Stimulated activated naive CD8-positive, alpha-beta T cell treated with anti-CD3 and anti-CD28 coated beads, Interleukin-15, Interleukin-2, amounts not matched to agents 100 U/mL and 50 U/mL, for 24 hours (primary cell): ENCODE measurements at places on chromosomes 16 and 17.

GRCh38 chr17:67456889-67457288, 79.8 kb downstream of the PITPNC1 start:
- DNase-seq = no peak

DNA sequence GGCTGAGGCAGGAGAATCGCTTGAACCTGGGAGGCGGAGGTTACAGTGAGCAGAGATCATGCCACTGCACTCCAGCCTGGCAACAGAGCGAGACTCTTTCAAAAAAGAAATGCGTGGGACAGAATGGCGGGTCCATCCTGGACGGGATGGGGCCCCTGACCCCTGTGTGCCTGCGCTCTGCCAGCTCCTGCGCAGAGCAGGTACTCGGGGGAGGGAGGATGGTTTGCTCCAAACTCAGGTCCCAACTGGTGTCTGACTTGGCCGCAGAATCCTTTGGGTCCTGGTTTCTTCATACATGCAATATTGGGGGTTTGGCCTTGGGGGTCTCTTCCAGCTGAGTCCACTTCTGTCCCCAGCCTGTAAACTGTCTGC, 10.4 kb downstream of the CHMP6 start:
- DNase-seq = no peak

DNA sequence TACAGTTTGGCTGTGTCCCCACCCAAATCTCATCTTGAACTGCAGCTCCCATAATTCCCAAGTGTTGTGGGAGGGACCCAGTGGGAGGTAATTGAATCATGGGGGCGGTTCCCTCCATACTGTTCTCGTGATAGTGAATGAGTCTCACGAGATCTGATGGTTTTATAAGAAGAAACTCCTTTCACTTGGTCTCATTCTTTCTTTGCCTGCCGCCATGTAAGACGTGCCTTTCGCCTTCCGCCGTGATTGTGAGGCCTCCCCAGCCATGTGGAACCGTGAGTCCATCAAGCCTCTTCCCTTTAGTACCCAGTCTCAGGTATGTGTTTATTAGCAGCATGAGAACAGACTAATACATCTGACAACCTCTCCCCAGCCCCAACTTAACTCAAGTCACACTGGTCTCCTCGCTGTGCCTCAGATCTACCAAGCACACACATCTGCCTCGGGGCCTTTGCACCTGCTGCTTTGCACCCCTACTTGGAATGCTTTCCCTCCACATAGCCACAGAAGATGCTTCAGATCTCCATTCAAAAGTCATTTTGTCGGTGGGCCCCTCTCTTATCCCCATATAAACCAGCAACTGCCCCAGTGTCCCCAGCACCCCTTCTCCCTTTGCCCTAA, 74.4 kb downstream of the RPH3AL start:
- no peak for DNase-seq

GRCh38 chr16:62392698-62393097, 356.5 kb upstream of the CDH8 start:
- no peak for DNase-seq

DNA sequence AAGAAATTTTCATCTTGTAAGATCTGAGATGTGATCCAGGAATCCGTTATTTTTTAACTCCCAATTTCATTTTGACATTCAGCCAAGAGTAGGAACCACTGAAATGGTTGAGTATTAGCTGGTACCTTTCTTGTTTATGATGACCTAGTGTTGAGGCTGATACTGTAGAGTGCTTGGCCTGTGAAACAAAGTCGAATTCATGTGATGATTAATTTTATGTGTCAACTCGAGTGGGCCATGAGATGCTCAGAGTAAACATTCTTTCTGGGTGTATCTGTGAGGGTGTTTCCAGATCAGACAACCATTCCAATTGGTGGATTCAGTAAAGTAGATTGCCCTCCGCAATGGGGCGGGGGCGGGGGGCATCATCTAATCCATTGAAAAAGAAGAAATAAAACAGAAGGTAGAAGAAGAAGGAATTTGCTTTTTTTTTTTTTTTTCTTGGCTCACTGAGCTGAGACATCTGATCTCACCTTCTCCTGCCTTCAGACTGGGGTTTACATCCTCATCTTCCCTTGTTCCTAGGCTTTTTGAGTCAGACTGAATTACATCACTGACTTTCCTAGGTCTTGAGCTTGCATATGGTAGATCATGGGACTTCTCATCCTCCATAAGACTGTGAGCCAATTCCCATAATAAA, 264.6 kb upstream of the KCNJ16 start:
- DNase-seq = no peak

GRCh38 chr17:11293480-11293879, 52.5 kb downstream of the SHISA6 start:
- DNase-seq = no peak

- peak; percentile 22 for DNase-seq
These were observed 70.5 kb downstream of the RBBP6 start for GRCh38 chr16:24609740-24610415.

DNA sequence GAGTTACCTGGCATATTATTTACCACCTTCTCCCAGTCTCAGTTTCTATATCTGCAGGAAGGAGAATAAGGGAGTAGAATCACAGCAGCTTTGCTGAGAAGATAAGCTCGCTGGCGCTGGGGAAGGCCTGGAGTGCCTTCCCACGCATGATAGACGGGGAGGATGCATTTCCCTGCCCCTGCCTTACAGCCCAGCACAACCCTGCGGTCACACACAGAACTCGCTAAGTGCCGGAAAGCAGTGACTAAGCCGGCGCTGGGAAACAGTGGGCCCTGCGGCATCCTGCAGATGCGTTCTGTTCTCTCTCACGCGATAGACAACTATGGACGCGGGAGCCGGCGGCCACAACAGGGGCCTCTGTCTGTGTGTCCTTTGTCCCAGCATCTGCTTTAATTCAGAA, 4.8 kb downstream of the CA5A start:
- DNase-seq = no peak

GRCh38 chr17:77602883-77603640, 355.4 kb upstream of the TNRC6C start:
- DNase-seq = no peak

DNA sequence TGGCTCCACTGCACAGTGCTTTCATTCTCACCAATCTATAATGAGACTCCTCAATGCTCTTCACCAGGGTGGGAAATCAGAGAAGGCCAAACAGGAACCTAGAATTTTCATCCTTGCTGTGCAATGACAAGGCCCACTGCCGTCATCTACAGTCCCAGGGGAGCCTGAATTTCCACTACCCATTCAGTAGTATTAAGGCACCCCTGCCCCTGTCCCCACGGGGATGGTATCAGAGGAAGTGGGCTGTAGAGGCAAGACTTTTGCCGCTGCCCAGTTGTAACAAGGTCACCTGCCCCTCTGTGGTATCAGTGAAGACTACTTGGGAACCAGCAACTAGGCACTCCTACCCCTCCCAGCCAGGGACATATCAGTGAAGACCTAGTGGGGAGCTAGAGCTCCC, 104.5 kb downstream of the C16orf78 start:
- no peak for DNase-seq

DNA sequence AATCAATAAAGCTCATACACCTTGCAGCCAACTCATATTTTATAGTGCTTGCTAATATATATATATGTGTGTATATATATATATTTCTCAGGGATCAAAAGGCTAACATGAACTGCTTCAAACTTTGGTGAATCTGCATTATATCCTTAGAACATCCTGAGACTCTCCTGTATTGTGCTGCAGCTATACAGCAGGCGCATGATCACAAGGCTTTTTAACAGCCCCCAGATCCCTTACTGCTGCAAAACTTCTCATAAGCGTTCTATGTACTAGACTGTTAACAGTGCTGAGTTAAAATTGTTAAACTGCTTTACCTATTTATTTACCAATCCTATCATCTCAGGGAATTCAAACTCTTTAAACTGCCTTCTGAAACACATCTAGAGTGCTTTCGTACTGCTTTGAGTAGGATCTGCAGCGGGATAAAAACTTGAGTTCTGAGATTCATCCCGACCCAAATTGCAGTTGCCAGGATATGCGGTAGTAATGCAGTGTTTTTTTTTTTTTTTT, 1.3 kb downstream of the GPATCH8 start:
- no peak for DNase-seq

DNA sequence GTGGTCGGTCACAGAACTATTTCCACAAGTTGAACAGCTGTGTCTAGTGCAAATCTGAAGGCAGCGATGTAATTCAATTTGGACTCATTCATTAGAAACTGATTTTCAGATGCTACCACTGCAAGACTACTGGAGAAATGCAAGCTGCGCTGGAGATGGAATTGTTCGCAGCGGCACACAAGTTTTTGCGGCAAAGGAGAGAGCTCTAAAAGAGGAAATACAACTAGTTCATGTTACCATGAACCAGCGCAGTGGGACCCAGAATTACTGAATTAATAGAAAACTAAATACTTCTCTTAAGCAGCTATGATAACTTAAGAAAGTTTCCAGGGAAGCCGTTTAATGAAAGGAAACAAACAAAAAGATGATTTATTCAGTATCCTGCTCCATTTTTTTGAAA, 1.9 kb downstream of the CREBBP start:
- DNase-seq = no peak

- no peak for DNase-seq
These were observed 83.3 kb downstream of the C16orf95 start for GRCh38 chr16:87233928-87234327.

DNA sequence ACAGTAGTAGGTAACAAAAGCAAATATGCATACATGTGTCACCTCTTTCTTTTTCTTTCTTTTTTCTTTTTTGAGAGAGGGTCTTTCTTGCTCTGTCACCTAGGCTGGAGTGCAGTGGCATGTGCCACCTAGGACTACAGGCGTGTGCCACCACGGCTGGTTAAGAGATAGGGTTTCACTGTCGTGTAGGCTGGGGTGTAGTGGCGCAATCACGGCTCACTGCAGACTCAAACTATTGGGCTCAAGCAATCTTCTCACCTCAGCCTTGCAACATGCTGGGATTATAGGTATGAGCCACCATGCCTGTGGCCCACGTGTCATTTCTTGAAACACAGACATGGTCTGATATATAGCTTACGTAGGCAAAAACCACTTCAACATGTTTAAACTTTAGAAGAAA, 397.7 kb upstream of the PMFBP1 start:
- DNase-seq = no peak

- DNase-seq = no peak
These were observed 14.0 kb upstream of the RFWD3 start for GRCh38 chr16:74680681-74681080.

GRCh38 chr17:50721194-50722010, 2.0 kb downstream of the LUC7L3 start:
- no peak for DNase-seq

DNA sequence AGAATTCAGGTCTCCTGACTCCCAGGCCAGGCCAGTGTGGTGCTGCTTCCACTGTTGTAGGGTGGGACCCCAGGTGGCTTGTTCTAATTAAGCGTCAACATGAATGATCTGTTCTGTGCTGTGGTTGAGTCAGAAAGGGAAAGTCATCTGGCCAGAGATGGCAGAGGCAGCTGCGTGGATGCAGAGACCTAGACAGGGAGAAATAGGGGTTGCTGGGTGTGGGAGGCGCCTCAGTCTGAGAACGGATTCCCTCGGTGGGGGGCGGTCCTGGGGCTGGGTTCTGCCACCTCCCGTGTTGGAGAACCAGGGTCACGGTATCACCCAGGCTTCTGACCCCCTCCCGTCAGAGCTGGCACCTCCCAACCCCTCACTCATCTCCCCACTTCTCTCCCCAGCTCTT, 5.6 kb downstream of the FBRS start:
- DNase-seq = no peak

DNA sequence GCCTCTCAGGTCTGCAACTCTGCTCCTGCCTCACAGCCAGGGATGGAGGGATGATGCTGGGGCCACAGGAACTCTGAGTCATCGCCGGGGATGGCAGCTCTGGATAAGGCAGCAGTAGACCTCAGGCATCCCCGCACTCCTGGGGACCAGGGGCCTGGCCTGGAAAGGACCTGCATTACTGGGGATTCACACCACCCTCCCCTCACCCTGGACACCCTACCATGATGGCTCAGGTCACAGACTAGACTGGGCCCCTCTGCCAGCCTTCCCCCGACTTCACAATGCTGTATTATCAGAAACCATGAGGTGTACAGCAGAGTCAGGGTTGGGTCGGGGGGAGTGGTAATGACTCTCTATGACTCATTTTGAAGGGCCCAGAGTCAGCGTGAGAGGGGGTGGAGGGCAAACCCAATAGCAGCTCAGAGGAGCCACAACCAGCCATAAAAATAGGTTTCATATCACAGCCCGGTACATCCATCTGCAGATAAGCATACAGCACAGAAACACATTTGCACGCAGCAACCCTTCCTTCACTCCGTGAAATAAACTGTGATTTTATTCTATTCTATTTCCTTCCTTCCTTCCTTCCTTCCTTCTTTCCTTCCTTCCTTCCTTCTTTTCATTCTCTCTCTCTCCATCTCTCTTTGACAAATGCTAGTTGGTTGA, 28.8 kb downstream of the DYNLRB2 start:
- peak; percentile 78 for DNase-seq

DNA sequence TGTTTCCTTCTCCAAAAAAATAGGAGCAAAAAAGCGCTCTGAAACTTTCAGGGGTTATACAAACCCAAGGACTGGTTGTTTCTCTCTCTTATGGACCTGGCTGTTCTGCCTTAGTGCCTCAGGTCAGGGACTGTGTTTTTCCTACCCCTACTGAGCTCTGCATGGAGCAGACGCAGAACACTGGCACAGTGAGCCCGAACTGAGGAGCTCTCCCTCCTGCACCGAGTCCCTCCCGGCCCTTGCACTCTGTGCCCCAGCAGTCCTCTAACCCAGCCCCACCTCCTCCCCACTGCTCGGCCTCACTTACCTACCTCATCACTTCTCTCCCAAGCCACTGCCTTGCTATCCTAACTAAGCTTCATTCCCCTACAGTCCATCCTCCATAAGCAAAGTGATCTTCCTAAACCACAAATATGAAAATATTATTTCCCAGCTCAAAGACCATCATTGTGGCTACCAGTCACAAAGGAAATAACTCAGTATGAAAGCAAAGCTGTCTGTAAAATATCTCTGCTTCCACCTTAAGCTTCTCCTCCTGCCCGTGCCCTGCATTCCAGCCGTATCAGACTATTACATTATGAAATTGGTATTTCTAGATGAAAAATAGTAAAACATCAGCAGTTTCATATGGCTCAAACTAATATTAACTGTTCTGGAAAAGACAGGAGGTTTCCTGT, 13.6 kb downstream of the MEIOB start:
- no peak for DNase-seq

DNA sequence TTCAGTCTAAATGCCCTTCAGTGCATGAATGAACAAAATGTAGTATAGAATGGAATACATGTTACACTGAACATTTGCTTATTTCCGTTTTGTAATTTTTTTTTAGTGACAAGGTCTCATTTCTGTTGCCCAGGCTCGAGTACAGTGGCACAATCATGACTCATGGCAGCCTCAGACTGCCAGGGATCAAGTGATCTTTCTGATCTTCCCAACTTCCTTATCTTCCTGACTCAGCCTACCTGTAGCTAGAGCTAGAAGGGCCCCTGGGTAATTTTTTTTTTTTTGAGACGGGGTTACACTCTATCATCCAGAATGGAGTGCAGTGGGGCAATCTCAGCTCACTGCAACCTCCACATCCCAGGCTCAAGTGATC, 7.3 kb upstream of the SLX4 start:
- DNase-seq = no peak
